ENCODE measurements at places on chromosomes 2 and 18.

DNA sequence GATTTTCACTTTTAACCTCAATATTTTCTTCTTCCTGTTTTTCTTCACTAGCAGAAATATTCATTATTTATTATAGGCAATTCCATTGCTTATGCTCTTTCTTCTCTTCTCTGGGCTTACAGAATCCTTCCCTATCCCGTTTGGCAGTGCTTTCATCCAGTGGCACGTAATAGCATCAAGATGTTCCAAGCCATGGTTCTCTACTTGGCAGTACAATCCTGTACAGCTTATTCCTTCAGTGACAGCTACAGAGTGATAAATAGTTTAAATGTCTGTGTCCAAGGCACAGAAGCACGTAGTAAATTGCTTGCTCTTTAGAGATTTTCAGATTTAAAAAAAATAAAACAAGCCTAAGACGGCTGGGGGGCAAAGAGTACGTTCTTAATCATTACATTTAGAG is 1964.3 kb downstream of the SUCLG1 start:
- DNase-seq: no peak

- DNase-seq: no peak
Measured at GRCh38 chr2:33131111-33131510, 184.4 kb downstream of the LTBP1 start.

GRCh38 chr2:235636546-235636945 is 142.7 kb downstream of the AGAP1 start:
- DNase-seq: no peak

DNA sequence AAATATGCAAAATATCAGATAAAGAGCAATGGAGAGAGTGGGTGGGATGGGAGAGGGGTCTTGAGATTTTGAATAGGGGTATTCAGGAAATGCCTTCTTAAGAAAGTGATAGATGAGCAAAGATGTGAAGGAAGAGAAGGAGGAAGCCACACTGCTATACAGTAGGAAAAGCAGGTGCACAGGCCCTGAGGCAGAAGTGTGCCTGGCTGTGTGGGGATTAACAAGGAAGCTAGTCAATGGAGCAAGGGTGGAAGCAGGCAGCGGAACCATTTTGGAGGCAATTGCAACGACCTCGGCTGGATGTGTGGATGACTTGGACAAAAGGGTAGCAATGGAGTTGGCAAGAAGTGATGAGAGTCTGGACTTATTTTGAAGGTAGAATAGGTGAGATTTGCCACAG is 11.0 kb upstream of the CNGA3 start:
- no peak for DNase-seq

DNA sequence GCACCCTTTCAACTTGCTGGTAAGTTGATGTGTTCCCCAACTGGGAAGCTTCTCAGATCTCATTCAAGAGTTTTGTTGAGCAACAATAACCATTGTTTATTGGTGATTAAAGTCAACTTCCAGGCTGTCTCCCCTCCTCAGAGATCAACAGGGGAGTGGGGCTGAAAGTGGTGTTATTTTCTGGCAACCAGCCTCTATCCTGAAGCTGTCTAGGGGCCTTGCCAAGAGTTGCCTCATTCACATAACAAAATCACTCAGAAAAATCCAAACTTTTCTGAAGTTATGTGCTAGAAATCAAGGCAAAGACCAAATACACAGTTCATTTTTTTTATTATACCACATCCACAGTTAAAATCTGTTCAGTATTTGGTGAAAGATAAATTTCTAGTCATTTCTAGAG is 788.4 kb downstream of the LRRTM4 start:
- DNase-seq: no peak

GRCh38 chr18:63253428-63254372 is 65.9 kb downstream of the BCL2 start:
- no peak for DNase-seq

GRCh38 chr2:181457121-181457740 is at the start of gene ITGA4:
ITGA4 (plus strand) TSS chr2:181457386; CDS start chr2:181457655, 269 bp downstream.
- DNase-seq: peak; percentile 49

DNA sequence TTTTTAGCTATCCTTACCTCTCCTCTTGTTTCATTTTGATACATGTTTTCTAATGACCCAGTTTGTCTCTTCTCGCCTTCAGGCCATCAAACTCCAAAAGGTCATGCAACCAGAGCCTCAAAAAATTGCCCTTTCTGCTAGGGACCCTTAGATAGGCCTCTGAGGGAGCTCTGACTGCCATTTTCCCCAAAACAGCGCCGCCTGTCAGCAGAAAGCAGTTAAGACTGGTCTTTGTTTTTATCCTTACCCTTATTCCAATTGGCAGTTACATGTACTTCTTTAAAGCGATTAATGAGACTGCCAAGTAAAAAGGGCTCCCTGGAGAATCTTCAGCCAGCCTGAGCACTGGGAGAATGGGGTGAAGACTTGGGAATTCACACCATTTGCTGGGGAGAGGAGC is 55.1 kb upstream of the RIT2 start:
- no peak for DNase-seq

DNA sequence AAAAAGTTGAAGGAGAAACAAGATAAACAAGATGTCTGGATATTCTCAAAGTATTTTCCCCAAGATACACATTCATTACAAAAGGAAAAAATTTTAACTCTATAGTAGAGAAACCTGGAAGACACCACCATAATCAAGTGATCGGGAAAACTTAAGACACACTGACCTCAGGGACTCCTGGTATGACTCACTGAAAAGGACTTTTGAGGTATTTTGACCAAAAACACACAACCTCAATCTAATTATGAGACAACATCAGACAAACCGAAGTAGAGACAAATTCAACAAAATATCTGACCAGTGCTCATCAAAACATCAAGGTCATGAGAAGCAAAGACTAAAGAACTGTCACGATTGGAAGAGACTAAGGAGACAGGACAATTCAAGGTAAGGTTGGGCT is 34.7 kb downstream of the LPIN2 start:
- DNase-seq: no peak

DNA sequence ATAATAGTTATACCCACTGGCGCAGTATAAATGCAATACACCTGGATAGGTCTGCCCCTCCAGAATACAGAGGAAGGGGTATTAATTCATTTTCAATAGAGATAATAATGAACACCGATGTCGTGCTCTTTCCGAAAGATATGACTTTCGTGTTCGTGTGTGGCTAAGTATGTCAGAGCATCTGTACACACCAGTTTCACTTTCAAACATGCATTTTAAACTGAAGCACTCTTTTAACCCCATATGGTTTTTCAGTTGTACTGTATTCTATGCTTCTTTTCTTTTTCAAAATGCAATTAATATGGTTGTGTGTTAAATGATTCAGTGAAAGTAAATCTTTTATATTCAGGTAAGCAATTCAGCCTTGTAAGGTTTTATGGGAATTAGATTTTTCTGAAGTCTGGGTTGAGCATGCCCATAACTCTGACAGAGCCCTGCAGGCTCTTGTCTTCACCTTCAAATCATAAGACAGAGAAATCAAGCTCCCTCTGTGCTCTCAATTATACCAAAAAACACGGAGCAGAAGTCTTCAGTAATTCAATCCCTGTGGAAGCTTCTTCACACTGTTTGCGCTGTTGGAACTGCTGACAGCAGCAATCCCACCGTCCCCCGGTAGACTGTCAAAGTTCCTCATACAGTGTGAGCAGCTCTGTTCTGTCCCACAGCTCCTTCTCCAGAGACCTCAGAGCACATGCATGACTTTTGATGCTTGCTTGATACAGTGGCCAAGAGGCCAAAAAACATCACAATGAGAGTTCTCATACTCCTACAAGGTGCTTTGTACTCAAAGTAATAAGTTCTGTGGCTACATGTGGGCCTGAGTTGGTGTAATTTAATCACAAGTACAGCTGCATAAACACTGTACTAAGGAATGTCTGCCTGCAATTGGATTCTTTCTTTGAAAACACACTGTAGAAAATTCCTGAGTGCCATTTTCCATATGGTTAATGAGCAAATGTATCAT is 186.8 kb downstream of the ZNF521 start:
- peak; percentile 84 for DNase-seq

- DNase-seq: no peak
Measured at GRCh38 chr18:58558471-58558870, 70.4 kb downstream of the ALPK2 start.

DNA sequence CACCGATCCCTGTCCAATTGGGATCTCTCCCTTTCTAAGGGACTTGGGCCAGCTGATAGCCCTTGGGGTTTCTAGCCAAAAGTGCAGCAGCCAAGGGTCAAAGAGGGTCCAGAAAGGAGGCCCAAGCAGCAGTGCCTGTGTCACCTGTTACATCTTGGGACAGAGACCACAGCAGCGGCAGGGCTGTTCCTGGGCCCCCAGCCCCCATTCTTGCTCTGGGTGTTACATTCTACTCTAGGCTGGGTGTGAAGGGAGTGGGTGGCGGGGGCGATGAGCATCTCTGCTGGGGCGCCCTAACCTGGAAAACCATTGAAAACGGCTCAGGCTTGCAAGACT is 1.2 kb downstream of the PAX3 start:
- DNase-seq: no peak

GRCh38 chr2:39948016-39948719 is 169.1 kb upstream of the THUMPD2 start:
- DNase-seq: no peak

GRCh38 chr18:11323359-11323819 is 174.0 kb upstream of the PIEZO2 start:
- no peak for DNase-seq

DNA sequence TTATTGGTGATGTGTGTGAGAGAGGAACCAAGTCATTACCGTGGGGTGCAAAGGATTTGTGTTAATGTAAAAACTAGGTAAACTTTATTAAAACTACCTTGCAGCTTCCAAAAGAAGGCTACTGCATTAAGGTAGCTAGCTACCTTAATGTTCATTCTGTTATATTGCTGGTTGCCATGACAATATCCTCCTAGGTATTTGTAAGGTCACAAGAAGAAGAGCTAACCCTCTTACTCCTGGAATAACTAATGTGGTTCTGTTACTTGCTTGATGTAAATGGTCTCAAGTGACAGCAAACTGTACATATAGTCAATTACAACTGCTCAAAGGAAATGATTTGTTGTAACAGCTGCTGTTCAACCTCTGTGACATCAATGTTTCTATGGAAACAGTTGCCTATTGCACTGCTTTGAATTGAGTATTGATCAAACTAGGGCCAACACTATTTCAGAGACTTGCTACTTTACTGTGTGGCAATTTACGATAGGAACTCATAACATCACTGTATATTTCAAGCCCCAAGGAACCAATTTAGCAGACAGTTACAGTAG is 319.8 kb upstream of the HNRNPA3 start:
- no peak for DNase-seq

DNA sequence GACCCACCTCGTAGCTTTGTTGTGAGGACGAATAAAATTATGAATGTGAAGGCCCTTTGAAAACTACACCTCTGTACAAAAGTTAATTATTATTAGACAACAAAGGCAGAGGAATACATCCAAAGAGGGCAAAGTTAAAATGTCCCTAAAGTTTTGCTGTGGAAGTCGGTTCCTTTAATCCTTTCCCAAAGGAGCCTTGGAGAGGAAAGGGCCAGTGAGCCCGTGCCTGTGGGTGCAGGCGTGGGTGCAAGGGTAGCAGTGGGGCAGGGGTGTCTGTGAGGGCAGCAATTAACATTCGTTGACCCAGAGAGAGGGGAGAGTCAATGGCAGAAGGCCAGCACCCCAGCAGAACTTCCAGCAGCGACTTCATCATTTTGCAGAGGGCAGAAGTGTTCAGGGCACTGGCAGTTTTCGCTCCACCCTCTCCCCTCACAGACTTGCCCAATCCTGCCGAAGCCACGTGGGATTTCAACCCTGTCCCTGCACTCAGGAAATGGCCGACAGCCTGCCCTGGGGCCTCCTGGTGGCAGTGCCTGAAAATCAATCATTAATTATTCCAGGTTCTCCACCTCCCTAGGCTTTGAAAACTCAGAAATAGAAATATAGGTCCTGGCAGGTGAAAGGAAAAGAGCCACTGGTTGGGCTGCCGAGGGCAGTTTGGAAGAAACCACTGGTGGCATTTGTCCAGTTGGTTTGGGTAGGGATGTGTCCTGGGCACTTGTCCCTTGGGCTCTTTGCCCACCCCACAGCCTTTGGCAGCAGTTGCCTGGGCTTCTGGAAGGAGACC is 4.2 kb upstream of the PAX8 start:
- DNase-seq: peak; percentile 47

DNA sequence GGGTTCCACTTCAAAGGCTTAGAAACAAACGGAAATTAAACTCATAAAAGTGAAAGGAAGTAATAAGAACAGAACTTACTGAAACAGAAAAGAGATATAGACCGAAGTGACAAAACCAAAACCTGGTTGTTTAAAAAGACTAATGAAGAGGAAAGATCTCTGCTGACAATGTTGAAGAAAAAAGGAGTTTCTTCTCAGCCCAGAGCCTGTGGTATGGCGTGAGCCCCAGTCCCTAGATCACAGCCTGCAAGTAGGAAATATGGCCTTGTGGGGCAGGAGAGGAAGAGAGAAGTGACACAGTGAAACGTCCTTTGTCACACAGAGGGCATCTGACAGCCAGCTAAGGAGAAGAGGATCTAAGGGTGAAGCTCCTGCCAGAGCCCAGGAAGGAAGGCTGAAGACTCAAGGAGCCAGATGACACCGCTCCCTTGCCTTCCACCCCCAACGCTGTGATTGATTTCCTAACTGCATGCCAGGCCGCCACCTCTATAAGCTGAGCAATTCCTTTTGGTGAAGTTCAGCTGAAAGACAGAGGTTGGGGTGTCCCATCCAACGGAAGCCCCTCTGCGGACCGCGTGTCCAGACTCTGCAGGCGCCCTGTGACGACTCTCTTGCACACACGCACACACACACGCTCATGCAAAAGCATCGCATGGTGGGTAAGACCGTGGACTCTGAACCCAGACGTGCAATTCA is 141.1 kb downstream of the HDAC4 start:
- DNase-seq: peak; percentile 67

DNA sequence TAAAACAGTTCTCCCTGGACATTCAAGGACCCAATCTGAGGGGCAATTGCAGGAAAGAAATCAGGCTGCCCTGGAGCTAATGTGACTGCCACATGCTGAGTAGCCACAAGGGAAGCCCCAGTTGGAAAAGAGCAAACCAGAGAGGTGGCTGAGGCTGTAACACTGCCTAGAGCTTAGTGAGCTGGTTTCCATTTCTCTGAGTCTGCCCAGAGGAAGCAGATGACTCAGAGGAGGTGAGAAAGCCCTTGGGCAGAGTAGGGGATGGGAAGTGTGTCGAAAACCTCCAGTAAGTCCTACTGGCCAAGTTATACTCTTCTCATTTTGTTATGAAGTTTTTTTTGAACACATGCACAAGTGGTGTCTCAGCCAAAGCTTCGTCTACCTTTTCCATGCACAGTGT is 753.0 kb downstream of the CNTNAP5 start:
- no peak for DNase-seq

GRCh38 chr2:85727798-85728197 is 26.0 kb upstream of the ATOH8 start:
- no peak for DNase-seq

GRCh38 chr18:28637897-28638296 is 461.0 kb upstream of the CDH2 start:
- DNase-seq: no peak

Data from lower leg skin (tissue), 4 donors.